ENCODE measurements at places on chromosomes 16 and 17.

DNA sequence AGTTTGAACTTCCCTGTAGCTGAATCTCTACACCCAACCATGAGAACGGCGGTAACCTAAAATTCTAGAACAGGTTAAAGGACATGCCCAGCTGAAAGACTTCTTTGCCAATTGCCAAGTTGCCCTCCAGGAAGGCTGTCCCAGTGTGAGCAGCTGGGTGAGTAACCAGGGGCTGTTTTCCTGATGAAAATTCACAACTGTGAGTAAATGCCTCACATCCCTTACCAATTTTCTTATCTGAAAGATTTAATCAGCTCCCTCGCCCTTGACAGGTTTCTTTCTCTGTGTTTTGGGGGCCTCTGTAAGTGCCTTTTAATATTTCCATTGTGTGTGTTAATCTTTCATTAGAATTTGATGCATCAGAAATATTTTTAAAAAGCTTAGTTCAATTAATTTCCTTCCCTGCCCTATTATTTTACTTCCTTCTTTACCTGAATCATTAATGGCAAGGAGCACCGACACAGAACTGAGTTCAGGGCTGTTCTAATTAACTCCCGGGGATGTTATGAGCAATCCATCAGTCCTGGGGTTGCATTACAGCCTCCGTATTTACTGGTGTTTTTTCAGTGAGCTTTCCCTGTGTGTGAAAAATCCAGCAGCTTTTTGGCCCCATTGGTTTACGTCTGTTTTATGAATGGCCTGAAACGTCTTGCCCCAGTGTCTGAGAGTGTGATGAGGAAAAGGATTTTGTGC lies 152.9 kb downstream of the CLEC16A start:
- no peak for DNase-seq

DNA sequence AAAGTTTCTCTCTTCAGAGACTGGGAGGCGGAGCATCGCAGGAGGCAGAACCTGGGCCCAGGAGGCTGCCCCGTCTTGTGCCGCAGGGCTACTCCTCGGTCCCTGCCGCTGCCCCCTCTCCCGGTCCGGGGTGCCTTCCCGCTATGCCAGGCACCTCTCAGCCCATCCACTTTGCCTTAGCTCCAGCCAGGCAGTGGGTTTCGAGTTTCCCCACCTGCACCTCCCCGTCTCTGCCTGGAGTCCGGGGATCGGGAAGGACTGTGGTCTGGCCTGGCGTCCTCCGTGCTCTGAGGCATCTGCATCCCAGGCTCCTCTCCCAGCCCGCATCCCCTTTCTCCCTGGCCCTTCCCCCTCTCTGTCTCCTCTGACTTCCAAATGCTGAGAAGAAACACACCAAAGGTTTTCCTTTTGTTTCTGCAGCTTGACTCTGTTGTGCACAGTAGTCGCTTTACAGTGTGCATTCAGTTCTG lies 26.8 kb upstream of the PIK3R6 start:
- DNase-seq, result no peak

GRCh38 chr17:29618272-29619065 lies 4.2 kb downstream of the CORO6 start:
- DNase-seq, result no peak

- DNase-seq, result peak; percentile 3
These were observed 26.1 kb downstream of the MEAK7 start for GRCh38 chr16:84478172-84478947.

DNA sequence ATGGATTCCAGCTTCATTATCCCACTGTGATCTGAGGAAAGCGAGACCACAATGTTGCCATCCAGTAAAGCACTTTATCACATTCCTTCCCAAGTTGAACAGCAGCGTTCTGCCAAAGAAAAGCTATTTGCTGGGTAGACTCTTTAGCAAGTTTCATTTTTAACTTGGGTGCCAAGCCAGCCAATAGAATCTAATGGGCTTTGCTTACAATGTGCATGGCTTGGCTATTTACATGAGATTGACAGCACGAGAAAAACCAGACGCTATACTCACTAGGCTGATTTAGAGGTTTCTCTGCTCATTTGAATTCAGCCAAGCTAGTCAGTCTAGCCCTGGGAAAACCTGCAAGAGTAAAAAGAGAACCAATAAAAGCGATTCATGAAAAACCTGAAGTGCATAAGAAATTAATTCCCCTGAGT lies 108.9 kb downstream of the CDH13 start:
- no peak for DNase-seq

DNA sequence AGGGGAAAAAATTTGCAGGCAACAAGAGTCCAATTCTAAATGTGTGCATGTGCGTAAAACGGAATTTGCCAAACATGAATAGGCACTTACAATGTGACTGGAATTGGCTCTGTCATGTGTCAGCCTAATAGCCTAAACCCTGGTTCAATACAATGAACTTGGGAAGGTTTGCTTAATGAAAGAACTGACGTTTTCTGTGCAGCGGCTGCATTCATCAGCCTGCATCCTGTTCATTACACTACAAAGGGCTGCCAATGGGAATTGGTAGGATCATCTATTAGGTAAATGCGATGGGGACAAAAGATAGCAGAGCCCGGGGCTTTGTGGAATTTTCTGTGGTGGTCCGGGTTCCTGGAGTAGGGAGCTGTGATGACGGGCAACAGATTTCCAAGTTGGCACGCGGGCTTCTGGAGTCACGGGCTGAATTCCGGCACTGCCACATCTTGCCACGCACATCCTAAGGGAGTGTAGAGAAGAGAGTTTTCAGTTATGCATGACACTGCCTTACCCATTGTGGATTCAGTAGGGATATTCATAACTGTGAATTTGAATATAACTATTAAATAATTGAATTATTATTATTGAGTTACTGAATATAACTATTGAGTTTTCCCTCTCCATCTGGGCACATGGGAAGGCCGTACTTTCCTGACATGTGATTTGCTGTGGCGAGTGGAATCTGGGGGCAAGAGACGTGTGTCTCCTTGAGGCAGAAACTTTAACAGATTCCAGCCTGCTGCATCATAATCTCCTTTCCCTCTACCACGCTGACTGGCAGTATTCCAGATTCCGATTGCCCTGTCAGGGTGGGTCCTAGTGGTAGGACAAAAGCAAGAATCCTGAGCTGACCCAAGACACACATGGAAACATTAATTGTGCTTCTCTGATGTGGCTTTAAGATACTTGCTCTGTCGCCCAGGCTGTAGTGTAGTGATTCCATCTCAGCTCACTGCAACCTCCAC lies 565.6 kb downstream of the WWOX start:
- DNase-seq, result no peak

DNA sequence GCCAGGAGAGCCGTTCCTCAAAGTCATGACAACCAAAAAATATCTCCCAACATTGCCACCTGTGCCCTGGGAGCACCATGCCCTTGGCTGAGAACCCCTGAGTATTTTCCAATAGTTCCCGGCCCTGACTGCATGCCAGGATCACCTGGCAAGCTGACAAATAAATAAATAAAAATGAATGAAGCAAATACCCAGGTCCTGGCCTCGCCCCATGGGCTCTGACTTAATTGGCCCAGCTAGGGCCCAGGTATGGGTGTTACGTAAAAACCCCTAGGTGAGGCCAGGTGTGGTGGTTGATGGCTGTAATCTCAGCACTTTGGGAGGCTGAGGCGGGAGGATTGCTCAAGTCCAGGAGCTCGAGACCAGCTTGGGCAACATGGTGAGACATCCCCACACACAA lies 2.7 kb upstream of the C16orf74 start:
- DNase-seq, result no peak

DNA sequence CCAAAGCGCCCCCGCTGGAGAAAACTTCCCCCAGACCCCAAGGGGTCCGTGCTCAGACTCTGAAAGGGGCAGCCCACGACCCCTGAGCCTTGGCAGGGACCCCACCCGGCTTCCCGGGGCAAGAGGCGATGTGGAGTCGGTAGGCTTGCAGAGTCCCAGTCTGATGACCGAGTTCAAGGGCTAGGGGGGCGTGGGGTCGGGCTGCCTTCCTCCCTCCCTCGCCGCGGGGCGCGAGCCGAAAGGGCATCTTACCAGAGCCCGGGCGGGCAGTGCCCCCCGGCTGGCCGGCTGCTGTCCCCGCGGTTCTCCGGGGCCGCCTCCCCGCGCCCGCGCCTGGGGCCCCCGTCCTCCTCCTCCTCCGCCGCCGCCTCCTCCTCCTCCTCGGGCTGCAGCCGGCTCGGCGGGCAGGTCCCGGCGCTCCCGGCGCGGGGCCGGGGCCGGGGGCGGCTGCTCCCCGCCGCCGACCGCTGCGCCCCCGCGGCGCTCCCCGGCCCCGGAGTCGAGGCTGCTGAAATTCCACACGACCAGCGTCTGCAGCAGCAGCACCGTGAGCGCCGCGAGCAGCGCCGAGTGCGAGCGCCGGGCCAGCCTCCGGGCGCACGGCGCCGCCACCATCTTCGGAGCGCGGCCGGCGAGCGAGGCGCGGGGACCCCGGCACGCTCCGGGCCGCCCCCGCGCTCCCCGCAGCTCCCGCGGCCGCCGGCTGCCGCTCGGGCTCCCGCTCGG lies 415 bp downstream of the XYLT1 start:
- no peak for DNase-seq

- DNase-seq, result no peak
These were observed 68.0 kb upstream of the SIAH1 start for GRCh38 chr16:48452991-48453760.

GRCh38 chr17:15095935-15096334 lies 169.2 kb downstream of the PMP22 start:
- no peak for DNase-seq

DNA sequence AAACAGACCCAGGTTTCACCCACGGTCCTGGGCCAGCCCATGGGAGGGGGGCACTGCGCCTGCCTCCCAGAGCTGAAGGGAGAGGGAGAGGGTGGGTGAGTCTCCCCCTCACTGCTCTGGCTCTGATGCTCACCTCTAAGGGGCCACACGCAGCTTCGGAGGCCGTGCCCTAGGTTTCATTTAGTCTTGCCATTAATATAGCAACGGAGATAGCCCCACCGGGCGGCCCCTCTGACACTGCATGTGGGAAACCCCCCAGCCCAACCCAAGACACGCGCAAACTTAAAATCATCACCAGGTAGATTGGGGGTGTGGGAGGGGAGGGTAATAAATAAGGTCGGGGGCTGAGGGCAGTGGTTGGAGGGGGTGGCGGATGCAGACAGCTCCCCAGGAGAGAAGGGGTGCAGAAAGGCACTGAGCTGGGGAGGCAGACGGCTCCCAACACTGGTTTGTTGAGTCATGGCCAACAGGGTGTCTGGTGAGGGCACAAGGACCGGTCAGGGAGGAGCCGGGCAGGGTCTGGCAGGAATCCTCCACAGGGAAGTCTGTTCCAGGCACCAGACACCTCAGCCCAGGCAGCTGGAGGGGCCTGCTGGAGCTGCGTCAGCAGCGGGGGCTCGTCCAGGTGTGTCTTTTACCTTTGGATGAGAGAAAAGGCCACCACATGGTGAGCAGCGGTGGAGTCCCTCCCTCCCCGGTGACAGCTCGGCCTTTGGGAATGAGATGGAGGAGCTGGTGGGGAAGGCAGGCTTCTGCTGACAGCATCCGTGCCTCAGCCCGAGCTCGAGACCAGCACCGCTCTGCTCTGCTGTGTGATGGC lies 32.0 kb upstream of the DOC2B start:
- no peak for DNase-seq

GRCh38 chr17:31738067-31738466 lies 121.0 kb downstream of the COPRS start:
- DNase-seq, result no peak

GRCh38 chr16:27972500-27972899 lies 91.0 kb downstream of the GSG1L start:
- DNase-seq, result peak; percentile 43

Measured in Ammon's horn (tissue), 1 donor.